Activated gamma-delta T cell (primary cell): ENCODE measurements at places on chromosomes 16 and 17.

DNA sequence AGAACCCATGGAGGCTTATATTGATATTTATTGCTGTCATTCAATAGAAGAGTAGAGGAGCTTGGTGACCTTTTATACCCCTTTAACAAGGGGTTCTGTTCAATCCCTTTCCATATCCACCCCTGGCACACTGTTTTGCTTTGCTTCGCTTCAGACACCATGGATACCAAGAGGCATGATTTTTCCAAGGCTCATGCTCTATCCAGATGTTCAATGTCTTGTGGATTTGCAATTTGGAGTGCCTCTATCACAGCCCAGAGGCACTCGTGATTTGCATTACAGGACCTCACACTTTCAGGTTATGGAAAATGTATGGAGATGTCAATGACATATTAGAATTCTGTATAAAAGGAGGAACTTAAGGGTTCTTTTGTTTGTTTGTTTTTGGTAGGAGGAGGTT, 21.5 kb downstream of the CFAP20 start:
- DNase-seq, result no peak

GRCh38 chr17:64032081-64032480, 11.6 kb upstream of the ICAM2 start:
- no peak for DNase-seq

DNA sequence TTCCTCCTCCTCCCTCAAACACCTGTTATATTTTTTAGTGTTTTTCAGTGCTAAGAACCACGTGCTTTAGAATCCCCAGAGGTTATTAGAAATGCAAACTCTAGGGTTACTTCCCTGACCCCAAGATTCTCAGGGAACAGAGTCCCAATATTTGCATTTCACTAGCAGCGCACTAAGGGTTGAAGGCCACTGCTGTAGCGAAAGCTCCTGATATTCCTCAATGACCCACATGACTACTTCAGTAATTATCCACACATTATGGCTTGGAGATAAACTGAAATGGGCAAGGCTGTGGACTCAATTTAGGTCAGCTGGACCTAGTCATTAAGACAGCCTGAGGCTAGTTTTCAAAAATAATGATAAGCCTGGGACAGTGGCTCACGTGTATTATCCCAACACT, 78.5 kb upstream of the BCAR1 start:
- no peak for DNase-seq

- no peak for DNase-seq
Observed at GRCh38 chr16:19432429-19432828, 14.7 kb downstream of the TMC5 start.

DNA sequence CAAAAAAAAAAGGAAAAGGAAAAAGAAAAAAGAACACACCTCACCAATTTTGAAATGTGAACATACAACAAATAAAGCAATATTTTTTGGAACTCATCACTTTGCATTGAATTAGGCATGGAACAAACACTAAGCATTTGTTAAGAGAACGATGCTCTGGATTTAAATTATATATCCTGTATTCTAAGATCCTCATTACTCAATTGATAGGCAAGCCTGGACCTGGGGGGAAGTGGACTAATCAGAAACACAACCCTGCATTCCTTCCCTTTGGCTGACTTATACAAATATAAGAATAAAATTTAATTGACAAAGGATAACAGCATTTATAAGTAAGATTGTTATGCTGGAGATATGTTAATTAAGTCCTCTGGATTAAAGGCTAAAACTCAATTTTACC, 2.2 kb downstream of the GJC1 start:
- no peak for DNase-seq

- DNase-seq, result no peak
Observed at GRCh38 chr17:58569196-58569595, 54.8 kb upstream of the MTMR4 start.

DNA sequence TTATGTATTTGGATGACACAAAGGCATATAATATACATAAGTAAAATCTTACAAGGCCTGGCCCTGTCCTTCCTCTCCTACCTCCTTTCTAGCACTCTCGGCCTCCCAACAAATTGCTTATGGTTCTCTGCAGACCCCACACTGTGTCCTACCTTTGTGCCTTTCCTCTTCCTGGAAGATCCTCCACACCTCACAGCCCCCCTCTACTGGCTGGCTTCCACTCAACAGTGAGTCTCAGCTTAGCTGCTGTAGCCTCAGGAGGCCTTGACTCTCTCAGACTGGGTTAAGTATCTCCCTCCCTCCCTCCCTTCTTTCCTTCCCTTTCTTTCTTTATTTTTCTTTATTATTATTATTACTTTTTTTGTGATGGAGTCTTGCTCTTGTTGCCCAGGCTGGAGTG, 8.3 kb upstream of the SLC52A1 start:
- DNase-seq, result no peak

DNA sequence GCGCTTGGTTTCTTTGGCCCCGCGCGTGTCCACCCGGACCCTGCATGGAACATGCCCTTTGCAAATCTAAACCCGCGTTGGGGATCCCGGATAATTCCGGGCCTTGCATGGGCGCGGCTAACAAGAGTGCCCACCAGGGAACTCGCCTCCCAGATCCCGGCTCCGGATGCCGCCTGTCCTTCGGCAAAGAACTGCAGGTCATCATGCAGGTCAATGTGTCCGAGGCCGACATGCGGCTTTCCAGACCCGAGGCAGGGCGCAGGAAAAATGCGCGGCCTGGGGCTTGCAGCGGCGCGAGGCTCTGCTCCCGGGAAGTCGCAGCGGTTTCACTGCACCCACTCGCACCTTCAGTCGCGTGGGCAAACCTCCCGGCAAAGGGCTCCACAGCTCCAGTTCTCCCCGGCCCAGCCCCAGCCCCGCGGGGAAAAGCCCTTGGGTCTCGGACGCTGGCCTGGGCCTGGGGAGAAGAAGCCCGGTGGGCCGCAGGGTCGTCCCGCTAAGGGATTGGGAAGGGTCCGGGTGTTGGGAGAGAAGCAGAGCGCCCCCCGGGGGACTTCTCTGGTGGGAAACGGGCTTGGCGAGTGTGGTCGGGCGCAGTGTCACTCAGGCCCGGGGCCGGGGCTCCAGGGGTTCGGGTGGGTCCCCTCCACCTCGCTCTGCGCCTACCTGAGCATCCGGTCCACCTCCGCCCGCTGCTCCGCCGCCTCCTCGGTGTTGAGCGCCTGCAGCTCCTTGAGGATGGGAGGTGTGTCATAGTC, 805 bp downstream of the HNF1B start:
- DNase-seq, result no peak

DNA sequence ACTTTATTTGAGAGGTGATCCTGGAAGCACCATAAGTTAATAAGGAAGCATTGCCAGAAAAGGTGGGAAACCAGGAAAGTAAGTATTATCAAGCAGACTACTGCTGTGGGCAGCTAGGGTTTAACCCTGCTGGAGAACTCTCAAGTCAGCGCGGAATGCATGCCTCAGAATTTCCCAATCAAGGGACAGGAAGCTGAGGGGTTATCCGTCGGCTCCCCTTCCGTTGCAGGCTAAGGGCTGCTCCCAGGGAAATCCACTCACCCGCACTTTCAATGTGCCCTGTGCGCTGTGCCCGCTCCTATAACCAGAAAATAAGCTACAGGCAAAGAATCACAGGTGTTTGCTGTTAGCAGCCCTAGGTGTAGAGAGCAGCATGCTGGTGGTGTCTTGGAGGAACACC, 138.5 kb upstream of the CACNG3 start:
- DNase-seq, result no peak

DNA sequence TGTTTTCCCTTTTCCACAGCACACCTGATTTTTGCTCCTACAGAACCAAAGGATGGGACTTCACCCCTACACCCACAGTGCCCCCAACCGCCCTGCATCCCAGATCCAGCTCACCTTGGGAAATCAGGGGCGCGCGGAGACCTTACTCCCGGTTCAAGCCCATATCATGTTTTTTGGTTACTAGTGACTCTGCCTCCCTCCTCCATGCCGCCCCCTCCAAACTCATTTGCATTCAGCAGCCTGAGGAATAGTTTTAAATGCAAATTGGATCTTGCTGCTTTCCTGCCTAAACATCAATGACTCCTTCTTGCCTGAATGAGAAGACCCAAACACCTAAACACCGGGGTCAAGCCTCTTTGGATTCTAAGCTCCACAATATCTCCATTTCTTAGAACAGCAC, 331.8 kb downstream of the TMEM114 start:
- no peak for DNase-seq

- no peak for DNase-seq
Observed at GRCh38 chr16:66689282-66689681, 7.3 kb downstream of the CMTM4 start.
